NB4 (cell line): ENCODE measurements at places on chromosomes 16 and 17.

GRCh38 chr17:5422505-5422904 is 2.5 kb downstream of the RPAIN start:
- DNase-seq, result no peak

DNA sequence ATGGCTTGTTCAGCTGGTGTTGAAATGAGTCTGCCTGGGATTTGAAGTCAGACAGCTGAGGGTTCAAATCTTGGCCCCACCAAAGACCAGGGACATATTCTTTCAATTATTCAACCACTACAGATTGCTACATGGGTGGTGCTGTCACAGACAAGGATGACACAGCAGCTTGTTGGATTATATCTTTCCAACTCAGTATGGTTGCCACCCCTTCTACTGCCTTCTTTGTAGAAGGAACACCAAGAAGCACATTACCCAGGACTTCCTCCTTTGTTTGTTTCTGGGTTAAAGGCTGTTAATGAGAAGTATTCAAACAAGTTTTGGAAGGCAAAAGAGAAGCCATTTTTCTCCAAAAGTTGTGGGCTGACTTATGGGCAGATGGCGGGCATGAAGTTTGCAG is 78.6 kb downstream of the COPRS start:
- DNase-seq, result peak; percentile 44

DNA sequence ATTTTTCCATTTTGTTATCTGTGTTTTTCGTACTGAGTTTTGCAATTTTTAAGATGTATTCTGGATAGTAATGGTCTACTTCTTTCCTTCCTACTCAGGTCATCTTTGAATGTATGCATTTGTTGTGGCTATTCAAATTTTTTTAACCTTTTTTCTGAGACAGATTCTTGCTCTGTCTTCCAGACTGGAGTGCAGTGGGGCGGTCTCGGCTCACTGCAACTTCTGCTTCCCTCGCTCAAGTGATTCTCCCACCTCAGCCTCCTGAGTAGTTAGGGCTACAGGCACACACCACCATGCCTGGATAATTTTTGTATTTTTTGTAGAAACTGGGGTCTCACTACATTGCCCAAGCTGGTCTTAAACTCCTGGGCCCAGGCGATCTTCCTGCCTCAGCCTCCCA is 33.6 kb downstream of the VPS35L start:
- DNase-seq, result no peak

DNA sequence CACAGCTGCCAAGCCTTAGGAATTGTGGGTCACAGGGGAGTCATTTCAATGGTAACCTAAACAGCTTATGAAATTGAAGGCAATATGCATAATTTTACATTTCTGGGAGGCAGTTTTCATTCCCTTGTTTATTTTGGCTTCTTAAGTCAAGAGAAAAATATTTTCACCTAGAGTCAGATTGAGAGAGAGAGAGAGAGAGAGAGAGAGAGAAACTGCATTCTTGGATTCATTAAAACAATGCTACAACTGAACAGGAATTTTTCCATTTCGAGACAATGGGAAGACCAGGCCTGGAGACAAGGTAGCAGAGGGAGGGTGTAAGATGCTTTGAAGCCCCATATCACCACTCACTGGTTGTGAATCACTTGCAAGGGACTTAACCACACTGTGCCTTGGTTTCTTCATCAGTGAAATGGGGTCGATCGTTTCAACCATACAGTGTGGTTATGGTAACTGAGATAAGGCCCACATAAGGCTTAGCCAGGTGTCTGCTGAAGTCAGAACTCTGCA is 224.7 kb upstream of the IRX3 start:
- no peak for DNase-seq

GRCh38 chr17:17253406-17253805 is 16.4 kb upstream of the FLCN start:
- no peak for DNase-seq

DNA sequence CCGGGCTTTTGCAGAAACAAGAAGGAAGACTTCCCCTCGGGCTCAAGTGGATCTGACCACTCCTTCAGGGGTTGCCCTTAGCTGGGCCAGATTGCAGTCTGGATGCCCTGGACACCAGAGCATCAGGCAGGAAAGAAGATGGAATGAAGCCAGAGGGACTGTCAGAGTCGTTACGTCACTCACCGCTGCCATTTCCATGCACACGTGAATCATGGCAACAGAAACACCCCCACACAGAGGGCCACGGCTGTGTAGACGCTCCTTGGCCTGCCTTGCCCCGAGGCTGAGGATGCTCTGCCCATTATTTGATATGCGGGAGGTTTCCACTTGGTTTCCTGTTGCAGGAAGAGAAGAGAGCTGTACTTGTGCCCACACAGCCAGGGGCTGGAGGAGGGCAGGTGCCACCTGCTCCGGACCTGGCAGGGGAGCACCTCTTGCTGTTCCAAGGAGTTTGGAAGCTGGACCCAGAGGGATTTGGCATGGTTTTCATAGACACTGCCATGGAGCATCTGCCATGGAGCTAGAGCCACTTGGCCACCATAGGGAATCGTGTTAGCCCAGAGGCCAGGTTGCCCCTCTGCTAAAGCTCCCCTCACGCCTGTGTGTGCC is 29.4 kb downstream of the RBFOX3 start:
- no peak for DNase-seq

DNA sequence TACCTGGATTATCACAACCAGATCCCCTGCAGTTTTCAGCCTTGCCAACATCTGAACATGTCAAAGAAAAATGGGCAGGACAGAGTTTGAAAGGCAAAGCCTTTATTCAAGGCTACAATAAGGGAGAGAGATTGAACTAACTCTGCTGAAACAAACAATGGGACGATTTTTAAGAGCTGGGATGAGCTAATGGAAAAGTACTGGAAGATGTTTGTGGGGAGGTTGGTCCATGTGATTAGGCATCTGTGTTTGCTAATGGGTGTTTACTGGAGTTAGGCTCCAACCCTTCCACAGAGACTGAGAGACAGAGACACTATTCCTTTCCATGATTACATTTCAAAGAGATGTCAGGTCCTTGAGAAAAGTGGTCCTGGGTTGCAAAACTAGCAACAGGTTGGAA is 35.0 kb upstream of the HSBP1 start:
- no peak for DNase-seq

DNA sequence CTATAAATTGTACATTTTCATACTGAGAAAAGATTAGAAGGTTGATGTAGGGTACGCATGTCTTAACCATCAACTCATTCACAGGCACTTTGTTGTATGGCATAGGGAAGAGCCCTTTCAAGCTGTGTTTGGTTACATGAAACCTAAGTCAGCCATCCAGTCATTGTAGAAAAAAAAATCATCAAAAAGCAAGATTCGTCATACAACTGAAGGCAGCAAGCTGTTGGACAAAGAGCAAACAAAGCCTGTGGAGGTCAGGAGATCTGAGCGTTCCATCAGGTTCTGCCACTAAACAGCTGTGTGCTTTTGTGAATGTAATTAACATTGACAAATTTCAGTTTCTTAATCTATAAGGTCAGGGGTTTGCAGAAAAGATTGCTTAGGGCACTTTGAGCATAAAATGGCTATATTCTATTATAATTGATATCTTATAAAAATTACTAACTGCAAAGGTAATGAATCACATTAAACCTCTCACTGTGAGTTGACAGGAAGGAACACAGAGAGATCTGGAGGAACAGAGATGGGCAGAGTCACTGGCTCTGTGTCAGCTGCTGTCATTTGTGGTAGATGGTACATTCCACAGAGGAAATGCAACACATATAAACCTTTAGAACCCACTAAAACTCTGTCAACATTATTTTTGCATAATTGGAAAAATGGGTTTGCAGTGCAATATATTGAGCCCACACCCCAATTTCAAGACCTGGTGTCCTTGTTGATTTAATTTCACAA is 66.3 kb upstream of the MYOCD start:
- no peak for DNase-seq

DNA sequence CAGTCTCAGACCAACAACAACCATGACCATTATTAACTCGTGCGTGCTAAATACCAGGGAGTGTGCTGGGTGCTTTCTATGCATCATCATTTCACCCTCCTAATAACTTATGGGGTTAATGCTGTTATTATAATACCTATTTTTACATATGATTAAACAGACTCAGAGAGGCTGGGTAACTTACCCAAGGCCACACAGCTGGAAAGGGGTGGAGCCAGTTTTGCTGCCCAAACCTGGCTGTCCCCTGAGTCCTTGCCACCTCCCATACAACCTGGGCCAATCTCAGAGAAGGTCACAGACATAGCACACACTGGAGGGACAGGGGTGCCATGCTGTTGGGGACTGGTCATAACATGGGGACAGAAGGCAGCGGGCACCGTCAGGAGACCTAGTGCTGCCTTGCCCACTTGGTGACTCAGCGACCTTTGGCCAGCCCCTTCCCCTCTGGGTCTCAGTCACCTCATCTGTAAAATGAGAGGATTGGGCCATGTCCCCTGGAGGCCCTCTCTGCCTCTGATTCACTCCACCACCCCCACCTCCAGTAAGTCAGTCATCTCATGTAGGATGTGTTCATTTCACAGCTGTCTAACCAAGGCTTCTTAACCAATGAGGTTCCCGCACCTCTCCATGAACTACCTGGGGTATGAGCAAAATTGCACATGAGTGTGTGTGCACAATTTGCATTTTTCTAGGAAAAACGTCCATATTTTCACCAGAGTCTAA is 11.4 kb upstream of the FADS6 start:
- DNase-seq, result no peak

DNA sequence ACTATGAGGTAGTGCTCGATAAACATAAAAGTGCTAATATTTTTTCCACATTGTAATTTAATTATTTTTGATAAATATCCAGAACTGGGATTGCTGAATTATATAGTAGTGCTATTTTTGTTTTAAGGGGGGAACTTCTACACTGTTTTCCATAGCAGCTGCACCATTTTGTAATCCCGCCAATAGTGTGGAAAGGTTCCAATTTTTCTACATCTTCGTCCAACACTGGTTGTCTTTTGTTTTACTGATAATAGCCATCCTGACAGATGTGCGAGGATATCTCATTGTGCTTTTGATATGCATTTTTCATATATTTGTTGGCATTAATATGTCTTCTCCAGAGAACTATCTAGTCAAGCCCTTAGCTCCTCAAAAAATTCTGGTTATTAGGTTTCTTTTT is 259.6 kb upstream of the KCNJ16 start:
- DNase-seq, result no peak

GRCh38 chr16:21277045-21277926 is 804 bp downstream of the CRYM start:
- no peak for DNase-seq

- DNase-seq, result peak; percentile 88
Measured at GRCh38 chr16:4328046-4328781, 12.3 kb downstream of the GLIS2 start.

- no peak for DNase-seq
Measured at GRCh38 chr17:50495918-50496317, 12.3 kb upstream of the MYCBPAP start.

- peak; percentile 23 for DNase-seq
Measured at GRCh38 chr17:36008998-36009665, 7.8 kb upstream of the CCL15 start.

DNA sequence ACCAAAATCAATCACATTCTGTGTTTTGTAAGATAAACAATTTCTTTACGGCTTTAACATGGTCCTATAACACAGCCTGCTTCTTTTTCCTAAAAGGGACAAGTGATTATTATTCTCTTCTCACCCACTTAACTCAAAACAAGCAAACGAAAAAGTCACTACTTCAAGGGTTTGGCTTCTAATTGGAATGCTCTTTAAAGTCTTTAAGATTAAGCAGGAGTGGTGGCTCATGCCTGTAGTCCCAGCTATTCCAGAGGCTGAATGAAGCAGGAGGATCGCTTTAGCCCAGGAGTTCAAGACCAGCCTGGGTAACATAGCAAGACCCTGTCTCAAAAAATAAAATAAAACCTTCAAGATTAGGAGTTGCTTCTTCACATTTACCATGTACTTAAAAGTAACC is 66.6 kb upstream of the CNEP1R1 start:
- DNase-seq, result no peak

DNA sequence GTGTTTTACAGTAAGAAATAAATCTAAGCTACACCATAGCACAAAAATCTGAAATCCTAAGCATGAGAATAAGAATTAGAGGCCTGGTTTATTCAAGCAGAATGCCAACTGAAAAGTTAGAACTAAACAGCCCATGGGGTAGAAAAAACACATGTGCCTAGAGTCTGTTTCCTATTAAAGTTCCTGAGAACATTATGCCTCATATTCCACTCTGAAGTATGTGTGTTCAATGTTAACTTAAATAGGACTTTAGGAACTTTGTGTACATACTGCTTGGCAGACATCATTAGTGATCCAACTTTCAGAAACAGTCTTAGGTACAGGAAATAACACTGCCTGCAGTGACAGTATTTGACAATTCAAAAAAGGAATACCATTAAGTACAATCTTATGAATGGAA is 18.2 kb downstream of the HEATR6 start:
- no peak for DNase-seq
